ENCODE measurements at places on chromosomes 12 and 14. TPM values are rescaled to one million over a fixed set of nuclear protein-coding genes. Genes with fewer than 3 reads are reported as not detected.

- no peak for DNase-seq
- H3K27ac ChIP-seq = no peak overlapping the region
- no peak overlapping the region for H3K4me3 ChIP-seq
- no peaks in the 10 kb centered on the region for H3K4me1 ChIP-seq
- no peaks in the 10 kb centered on the region for H3K36me3 ChIP-seq
Observed at GRCh38 chr12:3553221-3553620, 62.2 kb downstream of the PRMT8 start.

- peak; percentile 51 for DNase-seq
- no peaks in the 10 kb centered on the region for H3K27me3 ChIP-seq
- H3K36me3 ChIP-seq = no peaks in the 10 kb centered on the region
- peaks cover 5% of the 10 kb centered on the region for H3K4me1 ChIP-seq
Observed at GRCh38 chr12:112839386-112839972, 47.9 kb downstream of the RPH3A start.

GRCh38 chr14:101968186-101968585 lies 3.8 kb downstream of the DYNC1H1 start:
- DNase-seq = no peak
- no peaks in the 10 kb centered on the region for H3K27me3 ChIP-seq
- peak overlapping the region; percentile 71 for H3K27ac ChIP-seq

GRCh38 chr12:115407036-115407435 lies 723.1 kb upstream of the TBX3 start:
- no peak for DNase-seq
- H3K36me3 ChIP-seq = peaks cover 1% of the 10 kb centered on the region
- no peak overlapping the region for H3K4me3 ChIP-seq
- peaks cover 5% of the 10 kb centered on the region for H3K4me1 ChIP-seq
- no peak overlapping the region for H3K27ac ChIP-seq

DNA sequence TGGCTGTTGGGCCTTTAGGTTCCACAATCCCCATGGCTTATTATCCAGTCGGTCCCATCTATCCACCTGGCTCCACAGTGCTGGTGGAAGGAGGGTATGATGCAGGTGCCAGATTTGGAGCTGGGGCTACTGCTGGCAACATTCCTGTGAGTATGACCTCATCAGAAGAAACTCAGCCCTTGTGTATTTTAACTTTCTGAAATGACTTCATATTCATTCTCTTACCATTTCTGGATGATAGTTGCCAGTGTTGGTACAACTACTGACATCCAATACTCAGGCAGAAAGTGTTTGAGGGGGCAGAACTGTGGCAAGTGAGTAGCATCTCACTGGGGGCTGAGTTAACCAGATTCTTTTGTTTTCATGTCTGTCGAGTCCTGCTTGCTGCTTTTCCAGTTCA lies 2.3 kb downstream of the DAZAP2 start:
- DNase-seq = no peak
- no peak overlapping the region for H3K27ac ChIP-seq
- H3K4me1 ChIP-seq = peaks cover 25% of the 10 kb centered on the region

DNA sequence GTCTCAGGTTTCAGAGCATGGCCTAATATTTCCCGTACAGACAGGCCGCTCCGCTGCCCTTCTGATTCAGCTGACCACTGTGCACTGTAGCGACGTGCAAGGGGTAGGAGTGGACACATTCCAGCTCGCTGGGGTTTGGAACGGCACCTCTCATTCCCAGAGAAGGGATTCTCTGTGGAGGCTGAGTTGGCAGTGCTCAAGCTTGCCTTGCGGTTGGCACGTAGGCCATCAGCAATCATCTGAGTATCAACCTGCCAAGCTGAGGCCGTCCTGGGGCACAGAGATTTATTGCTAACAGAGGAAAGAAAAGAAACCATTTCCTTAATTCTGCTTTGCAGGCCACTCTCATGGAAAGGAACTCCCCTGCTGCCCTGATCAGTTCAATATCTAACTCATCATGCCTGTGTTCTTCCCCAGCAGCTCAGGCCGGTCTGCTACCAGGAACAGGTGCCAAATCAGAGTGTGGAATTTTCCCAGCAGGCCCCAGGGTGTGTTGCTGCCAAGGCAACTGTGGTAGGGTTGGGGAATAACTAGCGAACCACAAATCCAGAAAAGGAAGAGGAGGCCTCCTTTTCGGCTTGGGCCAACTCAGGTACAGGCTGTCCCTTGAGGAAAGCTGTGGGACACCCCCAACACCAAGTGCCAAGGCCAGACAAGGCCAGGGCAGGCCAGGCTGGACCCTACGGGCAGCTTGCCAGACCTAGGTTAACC lies 92.5 kb downstream of the SSPN start:
- H3K27ac ChIP-seq = peak overlapping the region; percentile 87
- peak; percentile 33 for DNase-seq
- no peak overlapping the region for H3K4me3 ChIP-seq
- H3K4me1 ChIP-seq = peaks cover 13% of the 10 kb centered on the region
- H3K27me3 ChIP-seq = no peaks in the 10 kb centered on the region
- peaks cover 6% of the 10 kb centered on the region for H3K36me3 ChIP-seq

The TAS2R20 gene
- 1.1 TPM for total RNA-seq

The HSPB8 gene
- 0.23 TPM for total RNA-seq

The PPP1CC gene
- total RNA-seq = 94.6 TPM

Data from MCF 10A (cell line).